Smooth muscle cell of the brain vasculature (primary cell): ENCODE measurements at places on chromosomes 7 and 10.

DNA sequence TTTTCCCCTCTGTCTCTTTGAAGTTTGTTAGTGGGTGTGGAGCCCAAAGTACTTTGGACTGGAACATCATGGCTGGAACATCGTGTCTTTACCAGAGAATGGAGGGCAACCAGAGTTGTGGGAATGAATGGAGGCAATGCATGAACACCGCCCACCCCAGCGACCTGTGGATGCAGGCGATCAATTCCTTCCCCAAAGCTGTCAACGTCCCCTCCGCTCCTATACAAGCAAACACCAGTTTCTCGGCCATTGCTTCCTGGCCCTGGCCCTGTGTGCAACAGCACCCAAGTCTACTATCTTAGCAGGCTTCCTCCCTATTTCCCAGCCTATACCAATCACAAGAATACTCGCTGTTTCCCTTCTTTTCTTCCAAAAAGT, 62.6 kb downstream of the CARD11 start:
- DNase-seq = no peak

- no peak for DNase-seq
Measured at GRCh38 chr7:26399736-26400135, 108.1 kb downstream of the SNX10 start.

DNA sequence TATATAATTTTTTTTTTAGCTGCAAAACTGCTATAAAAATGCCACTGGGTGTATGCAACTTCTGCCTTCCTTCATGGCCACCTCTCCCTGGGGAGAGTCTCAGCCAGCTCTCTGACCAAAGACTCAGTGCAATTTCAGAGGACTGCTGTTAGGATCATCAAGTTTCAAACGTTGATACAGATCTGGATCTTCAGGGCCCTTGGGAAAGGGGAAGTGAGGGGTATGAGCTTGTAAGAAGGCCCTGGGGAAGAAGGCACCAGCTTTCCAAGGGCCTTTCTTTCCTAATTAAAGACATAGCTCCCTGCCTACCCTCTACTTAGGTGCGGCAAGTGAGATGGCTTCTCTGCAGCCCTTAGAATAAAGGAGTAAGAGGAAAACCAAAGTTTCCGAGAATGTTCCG, 130.4 kb downstream of the CUL2 start:
- DNase-seq = no peak

DNA sequence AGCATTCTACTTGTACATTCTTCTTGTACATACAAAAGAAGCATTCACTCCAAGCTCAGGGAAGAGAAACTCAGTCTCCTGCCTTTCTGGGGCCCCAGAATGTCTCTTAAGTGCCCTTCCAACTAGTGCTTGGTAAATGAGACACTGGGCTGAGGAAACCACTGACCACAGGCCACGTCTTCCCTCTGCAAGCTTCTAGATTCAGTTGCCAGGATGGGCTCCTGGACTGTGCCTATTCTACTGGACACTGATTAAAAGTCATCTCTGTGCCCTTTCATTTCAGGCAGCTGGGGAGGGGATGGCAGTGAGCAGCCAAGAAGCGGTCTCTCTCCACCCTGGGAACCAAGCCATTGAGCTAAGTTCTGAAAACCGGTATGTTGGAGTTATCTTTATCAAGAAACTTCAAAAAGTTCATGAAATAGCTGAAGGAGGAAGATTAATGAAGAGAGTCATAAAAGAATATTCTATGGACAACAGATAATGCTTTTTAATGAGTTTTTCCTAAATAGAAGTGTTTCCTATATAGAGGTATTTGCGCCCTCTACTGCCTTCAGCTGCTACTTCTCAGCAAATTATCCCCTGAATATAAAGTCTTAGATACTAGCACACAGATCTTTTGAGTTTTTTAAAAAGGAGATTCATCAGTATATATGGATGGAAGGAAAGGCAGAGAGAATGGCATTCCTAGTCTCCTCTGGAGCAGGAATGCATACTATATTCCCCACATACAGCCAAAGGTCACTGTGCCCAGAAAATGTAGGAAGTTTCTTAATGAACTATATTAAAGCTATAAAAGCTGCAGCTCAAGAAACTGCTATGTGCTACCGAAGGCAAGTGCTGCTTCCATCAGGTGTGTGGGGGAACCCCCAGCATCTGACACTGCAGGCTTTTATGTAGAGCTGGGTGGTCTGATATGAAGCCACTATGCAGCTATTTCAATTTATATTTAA, 8.4 kb upstream of the IFIT1B start:
- DNase-seq = no peak

DNA sequence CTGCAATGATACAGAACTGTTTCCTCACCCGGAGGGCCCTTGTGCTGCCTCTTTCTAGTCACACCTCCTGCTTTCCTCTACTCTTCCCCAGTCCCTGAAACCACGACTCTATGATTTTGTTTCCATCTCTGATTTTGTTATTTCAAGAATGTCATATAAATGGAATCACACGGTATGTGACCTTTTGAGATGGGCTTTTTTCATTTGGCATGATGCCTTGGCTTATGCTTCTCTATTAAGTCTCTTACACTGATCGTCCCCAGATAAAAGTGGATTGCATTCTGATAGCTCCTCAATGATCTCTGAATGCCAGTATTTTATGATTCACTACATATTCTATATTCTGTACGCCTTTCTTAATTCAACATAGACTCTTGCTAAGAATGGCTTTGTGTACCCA, 78.2 kb downstream of the GALNT11 start:
- no peak for DNase-seq

GRCh38 chr7:29146888-29147609, 712 bp upstream of the CPVL start:
- no peak for DNase-seq

GRCh38 chr10:44981172-44982113, 2.8 kb upstream of the DEPP1 start:
- no peak for DNase-seq

- DNase-seq = no peak
Measured at GRCh38 chr7:158186406-158186805, 401.2 kb downstream of the PTPRN2 start.

DNA sequence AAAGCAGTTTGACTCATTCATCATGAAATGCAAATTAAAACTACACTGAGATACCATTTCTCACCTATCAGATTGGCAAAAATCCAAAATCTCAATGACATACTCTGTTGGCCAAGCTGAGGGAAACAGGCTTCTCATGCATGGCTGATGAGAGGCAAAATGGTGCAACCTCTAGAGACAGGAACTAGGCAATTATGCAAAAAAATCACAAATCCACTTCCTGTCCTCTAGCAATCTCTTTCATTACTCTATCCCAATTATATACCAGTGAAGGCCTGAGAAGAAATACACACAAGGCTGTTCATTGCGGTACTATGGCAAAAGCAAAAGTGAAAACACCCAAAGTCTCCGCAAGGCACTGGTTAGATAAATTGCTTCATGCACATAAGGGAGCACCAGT, 25.9 kb upstream of the PTPRN2 start:
- DNase-seq = no peak

DNA sequence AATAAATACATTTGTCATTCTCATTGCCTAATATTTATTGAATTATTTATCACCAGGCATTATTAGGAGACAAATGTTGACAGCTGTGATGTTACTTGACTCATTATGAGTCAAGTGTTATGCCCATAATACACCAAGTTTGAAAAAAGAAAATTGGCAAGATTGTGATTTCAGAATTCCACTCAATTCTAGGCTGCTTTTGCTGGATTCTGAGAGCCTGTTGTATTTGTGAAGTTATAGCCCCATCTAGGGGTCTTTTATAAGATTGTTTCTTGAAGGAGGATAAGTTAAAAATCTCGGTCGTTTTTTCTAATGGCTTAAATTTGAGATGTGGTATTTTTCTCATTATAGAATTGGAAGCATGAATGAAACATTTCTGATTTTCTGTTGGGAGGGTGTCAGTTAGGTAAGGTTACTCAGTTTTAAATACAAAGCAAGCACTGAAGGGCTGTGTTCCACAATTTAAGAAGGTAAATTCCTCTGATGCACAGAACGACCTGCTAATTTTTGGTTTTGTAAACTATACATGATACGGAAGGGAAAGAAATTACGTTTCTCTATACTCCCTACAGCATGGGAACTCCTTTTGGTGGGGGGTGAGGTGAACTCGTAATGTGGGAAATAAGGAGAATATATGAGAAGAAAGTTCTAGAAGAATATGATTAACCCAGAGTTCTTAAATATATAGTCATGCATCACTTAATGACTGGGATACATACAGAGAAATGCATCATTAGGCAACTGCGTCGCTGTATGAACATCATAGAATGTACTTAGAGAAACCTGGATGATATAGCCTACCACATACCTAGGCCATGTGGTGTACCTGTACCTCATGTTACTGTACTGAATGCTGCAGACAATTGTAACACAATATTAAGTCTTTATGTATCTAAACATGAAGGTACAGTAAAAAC, 2.6 kb downstream of the STK31 start:
- DNase-seq = peak; percentile 29

- DNase-seq = no peak
Measured at GRCh38 chr10:103822107-103822716, 33.2 kb downstream of the SH3PXD2A start.

DNA sequence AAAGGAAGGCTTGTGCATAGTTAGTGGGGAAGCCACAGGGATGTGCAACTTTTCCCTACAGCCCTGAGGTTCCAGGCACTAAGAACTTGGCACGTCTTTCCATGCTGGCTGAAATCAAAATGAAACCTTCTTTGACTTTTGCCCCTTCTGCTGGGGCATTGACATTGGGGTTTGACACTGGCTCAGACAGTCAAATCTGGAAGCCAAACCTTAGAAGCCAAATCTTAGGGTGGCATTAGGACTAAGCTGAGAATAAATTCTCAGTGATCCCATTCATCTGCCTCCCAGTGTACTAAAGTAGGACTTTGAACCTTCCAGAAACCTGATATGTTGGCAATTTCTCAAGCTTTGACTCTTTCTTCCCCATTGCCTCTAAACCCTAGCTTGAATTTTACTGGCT, 31.3 kb upstream of the INSYN2A start:
- no peak for DNase-seq
